ENCODE measurements at places on chromosomes 4 and X.

GRCh38 chr4:111492496-111492895 lies 652.8 kb upstream of the FAM241A start:
- DNase-seq: no peak

DNA sequence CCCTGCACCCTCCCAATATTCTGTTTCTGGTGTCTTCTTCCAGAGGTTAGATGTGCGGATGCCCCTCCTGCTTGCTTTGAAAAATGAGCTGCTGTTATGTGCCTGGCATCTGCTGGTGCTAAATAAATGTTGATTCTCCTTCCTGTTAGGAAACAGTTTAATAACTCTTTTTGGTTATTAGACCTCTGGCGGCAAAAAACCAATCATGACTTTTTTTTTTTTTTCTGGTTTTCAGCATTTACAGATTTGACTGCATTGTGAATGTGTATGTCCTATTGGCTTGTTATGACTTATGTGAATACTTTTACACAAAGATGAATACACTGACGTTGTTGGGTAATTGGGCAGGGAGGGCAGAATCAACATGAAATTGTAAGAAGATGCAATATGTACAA lies 13.6 kb upstream of the TMEM156 start:
- DNase-seq: no peak

- no peak for DNase-seq
Observed at GRCh38 chr4:189809241-189809735, 131.4 kb upstream of the FRG1 start.

DNA sequence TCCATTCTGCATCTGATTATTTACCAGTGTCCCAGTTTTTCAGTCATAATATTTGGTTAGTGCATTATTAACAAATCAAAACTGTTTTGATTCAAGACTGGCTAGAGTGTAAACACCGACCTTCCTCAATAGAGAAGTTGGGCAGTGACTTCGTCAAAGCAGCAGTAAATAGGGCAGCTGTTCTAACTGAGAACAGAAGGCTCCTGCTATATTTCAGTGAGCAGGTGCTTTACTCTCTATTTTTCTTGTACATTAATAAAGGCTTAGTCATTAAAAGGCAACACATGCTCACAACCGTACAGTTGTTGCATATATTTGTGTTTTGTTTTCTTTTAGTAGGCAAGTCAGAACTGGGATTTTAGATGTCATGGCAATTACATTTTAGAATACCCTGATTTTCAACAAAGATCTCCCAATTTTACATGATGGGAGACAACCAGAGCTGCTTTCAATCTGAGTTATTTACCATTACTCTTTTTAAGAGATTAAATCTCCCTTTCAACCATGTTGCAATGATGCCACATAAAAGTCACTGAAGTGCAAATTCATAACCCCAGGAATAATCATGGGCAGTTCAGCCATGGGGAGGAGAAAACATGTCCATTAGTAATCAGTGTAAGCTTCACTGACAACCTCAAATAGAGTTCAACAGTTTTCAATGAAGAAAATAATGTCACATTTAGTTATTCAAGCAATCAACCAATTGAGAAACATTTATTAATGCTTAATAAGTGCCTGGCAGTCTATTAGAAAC lies 233.3 kb downstream of the NDST4 start:
- no peak for DNase-seq

DNA sequence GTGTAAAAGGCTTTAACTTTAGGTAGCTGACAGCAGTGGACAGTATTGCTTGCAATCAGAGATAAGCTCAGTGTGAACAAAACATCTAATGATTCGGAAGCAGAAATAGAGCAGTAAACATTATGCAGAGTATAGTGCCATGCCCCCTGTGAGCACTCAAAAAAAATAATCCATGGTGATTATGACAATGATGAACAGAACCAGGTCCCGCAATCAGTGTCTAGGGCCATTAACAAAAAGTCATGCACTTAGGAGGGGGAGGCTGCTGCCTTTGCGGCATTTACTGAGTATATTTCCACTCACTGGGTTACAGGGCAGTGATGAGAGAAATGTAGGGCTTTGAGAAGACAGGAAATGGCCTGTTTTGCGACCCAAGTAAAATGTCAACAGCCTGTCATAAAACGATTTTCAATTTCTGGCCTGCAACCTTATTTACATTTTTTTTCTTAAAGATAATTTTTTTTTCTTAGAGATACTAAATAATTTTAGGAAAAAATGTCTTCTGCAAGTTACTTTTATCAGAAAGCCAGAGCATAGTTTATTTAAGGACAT lies 27.3 kb upstream of the NEIL3 start:
- no peak for DNase-seq

DNA sequence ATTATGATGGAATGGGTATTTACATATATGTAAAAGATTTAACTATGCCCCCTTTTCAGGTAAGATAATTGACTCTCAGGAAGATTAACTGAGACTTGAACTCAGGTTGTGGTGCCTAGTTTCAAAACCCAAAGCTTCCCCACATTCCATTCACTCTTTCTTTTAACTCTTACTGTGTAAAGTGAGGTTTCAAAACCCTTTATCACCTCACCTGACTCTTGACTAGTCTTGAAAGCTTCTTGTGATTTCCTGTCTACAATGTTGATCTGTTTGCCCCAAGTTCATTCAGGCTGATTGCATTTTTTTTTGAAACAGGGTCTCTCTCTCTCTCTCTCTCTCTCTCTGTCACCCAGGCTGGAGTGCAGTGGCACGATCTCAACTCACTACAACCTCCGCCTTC lies 40.5 kb upstream of the RAPGEF2 start:
- DNase-seq: no peak

GRCh38 chr4:103002551-103002950 lies 17.0 kb downstream of the SLC9B1 start:
- DNase-seq: no peak

GRCh38 chr4:102869569-102870197 lies 891 bp downstream of the CISD2 start:
- DNase-seq: peak; percentile 45

- DNase-seq: no peak
Observed at GRCh38 chrX:38993500-38993899, 192.2 kb downstream of the MID1IP1 start.

- DNase-seq: no peak
Observed at GRCh38 chr4:6489927-6490326, 17.5 kb upstream of the PPP2R2C start.

DNA sequence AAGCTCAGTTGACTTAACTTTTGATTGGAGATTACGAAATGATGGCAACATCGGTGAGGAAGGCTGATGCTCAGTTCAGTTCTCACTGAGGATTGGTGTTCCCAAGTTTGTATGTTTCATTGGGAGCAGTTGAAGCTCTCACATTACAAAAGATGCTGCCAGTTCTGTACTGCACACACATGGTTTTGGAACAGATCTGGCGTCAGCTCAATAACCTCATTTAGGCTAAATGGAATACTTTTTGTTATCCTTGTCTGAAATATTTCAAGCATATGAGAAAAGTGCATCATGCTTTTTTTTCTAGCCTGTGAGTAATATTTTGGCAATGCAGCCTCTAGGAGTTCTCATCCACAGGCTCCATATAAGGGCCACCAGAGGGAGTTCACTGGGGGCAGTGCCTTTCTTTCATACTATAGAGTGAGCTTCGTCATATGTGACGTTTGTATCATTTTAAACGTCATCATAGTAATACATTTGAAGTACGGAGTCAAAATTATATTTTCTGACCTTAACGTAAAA lies 4.1 kb downstream of the ENPEP start:
- no peak for DNase-seq

DNA sequence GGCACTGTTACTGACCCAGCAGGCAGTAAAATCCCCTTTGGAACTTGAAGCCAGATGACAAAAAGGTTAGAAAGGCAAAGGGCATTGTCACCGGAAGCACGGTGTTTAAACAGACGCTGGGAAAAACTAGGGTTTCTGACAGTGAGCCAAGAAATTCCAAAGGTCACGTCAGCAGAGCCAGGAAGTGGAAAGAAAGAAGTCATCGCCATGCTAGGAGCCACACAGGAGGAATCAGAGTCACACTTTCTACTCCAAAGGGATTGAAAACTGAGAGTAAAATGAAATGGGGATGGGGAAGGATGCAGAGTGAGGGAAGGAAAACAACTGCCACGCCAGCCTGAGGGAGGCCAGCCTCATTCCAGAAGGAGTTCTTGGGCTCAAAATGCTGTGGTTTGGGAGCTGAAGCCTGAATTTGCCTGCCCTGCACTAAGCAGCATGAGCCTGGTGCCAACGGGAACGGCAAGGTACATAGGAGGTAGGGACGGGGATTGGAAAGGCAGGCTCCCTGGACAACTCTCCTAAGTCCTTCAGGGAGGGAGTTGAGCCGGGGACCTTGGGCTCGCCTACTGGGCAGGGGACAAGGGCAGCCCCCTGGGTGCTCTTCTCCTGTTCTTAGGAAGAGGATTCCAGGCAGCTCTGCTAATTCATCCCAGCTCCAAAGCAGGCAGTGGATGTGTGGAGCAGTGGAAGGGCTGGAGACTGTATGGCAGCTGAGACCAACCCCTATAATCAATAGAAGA lies 66.8 kb downstream of the SOWAHB start:
- DNase-seq: no peak

DNA sequence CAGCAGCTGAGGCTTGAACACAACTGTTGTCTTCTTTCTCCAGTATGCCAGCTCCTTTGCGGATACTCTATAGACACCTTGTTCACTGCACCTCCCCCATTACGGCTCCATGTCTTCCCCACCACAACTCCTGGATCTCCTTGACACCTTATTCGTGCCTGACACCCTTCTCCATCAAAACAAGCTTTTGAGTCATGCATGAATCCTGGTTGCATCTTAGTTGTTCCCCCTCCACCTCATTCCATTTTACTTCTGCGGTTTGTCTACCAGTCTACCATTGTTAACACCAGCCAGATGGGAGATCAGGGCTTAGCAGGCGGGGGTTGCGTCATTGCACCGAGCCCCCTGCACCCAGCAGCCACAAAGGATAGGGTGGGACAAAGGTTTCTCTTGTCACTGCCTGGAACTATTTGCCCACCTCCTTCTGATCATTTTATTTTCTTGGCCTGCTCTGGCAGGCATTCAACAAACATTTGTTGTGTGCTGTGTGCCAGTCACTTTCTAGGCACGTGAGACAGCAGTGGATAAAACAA lies 2.0 kb upstream of the CDK16 start:
- DNase-seq: no peak

DNA sequence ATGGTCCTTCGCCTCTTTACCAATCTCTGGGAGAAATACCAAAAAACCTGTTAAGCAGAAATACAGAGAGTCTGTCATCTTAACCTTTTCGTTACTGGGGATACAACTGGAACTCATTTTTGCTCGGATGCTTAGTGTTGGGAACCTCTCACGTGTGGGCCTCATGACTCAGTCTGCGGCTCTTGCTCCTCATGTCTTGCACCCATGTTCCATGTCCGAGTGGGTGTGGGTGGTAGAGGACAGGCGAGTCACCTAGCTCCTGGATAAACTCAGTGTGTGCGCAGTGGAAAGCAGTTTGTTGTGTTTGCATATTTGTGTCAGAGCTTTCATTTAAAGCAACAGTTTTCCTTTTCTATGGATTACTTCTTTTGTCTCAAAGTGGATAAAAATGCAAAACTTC lies 70.6 kb downstream of the TNIP2 start:
- no peak for DNase-seq

DNA sequence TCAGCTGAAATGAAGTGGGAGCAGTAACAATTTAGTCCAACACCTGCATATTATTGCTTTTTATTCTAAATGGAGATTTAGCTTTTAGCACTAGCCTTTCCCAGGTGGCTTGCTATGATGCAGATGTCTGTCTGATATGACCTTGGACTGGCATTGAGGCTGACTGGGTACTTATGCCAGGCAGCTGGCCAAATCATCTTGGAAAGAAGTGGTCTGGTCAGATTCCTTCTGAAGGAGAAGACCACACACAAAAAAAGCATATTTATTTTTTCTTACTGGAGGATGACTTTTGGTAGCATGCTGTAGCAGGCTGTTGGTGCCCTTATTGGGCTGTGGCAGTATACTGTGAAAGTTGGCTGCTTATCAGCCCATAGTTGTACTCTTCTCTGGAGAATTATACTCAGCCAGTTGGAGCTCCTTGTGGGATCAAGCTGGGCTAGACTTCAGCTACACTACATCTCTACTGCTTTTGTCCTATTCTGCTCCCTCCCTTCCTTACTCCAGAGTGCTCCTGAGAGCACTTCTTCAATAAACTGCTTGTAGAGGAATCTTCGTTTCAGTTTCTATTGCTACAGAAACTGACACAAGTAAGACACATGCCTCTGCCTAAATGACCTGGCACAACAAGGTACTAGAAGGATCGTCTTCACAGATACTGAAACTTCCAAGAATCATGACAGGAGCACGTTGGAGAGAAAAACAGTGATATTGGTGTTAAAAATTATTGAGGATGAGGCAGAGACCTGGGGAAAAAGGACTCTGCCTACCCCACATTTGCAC lies 196.8 kb upstream of the RPS6KA3 start:
- DNase-seq: no peak

DNA sequence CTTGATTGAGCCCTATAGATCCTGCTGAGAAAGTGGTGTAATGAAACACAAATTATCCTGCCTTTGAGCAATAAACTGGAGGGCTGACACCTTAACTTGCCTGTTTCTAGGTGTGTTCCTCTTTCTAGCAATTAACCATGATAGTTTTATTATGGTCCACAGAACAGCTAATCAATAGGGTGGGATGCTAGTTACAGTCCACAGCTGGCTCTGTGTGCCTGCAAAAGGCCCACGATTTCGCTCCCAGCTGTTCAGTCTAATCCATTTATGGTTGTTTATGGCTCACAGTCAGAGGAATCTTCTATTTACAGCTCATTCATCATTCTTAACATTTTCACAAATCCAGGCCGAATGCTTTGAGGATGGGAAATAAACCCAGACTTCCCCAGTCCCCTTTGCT lies 674.9 kb downstream of the SMARCA1 start:
- DNase-seq: no peak

DNA sequence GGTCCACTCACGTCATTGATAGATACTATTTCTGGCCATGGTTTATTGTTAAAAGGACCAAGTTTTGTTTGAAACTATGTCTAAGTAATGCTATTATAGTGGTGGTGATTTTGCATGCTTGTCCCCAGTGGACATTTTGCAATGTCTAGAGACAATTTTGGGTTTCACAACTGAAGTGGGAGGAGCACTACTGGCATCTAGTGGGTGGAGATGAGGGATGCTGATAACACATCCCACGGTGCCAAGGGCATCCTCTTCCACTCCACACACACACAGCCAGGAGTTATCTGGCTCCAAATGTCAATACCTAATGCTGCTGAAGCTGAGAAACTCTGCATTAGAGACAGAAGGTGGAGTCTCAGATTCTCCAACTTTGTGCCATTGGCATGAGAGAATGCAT lies 131.2 kb downstream of the FRMPD4 start:
- no peak for DNase-seq

GRCh38 chr4:123468479-123469031 lies 72.0 kb downstream of the SPRY1 start:
- no peak for DNase-seq

DNA sequence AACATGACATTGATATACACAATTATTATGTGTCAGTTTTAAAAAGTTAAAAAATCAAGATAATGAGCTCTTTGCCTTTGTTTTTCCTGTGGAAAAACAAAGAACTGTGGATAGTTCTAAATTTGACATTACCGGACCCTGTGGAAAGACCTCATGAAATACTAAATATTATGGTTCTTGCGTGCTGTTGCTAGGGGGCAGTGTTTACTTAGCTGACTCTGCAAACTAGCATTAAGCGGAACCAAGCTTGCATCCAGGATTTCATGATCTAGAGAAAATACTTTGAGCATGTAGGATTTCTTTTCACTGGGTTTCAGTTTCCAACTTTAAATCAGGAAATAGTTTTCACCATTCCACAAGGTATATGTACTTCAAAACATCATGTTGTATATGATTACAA lies 33.6 kb downstream of the CLCN4 start:
- no peak for DNase-seq

GRCh38 chr4:41029098-41029497 lies 185.2 kb downstream of the APBB2 start:
- no peak for DNase-seq

- DNase-seq: no peak
Observed at GRCh38 chrX:22015139-22015750, 16.9 kb upstream of the PHEX start.

Data from CMK (cell line).